ENCODE measurements at places on chromosomes 11 and 22. TPM values are rescaled to one million over a fixed set of nuclear protein-coding genes. Genes with fewer than 3 reads are reported as not detected.
A peak's percentile ranks its signal among the peaks of the same experiment; 100 is the strongest.

DERL3 gene
- not detected for polyA plus RNA-seq

DLAT gene
- 17.8 TPM for polyA plus RNA-seq

OVOL1 gene
- polyA plus RNA-seq = not detected

DNA sequence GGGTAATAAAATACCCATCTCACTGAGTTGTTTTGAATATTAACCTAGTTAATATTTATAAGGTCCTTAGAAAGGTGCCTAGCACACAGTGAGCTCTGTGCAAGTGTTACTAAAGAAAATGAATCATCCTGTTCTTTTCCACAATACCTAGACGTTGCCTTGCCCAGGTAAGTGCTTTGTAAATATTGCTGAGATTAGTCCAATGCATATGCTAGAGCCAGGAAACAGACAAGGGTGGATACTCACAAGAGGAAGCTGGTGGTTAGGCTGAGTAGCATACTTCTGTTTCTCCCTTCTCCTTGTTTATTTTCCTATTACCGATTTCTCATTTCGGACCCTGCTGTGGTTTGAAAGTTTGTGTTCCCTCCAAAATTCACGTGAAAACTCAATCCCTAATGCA is 58.1 kb upstream of the BARX2 start:
- DNase-seq = no peak
- no peaks in the 10 kb centered on the region for H3K27me3 ChIP-seq
- H3K27ac ChIP-seq = no peak overlapping the region
- H3K4me1 ChIP-seq = peaks cover 6% of the 10 kb centered on the region
- no peak overlapping the region for H3K4me3 ChIP-seq
- no peaks in the 10 kb centered on the region for H3K36me3 ChIP-seq

- H3K27ac ChIP-seq = peak overlapping the region; percentile 70
- peak overlapping the region; percentile 90 for H3K4me3 ChIP-seq
- peaks cover 9% of the 10 kb centered on the region for H3K27me3 ChIP-seq
- H3K4me1 ChIP-seq = peaks cover 5% of the 10 kb centered on the region
These were observed 18.1 kb upstream of the BDNF start for GRCh38 chr11:27718346-27718862.

- no peaks in the 10 kb centered on the region for H3K36me3 ChIP-seq
- H3K4me1 ChIP-seq = no peaks in the 10 kb centered on the region
- DNase-seq = no peak
- no peak overlapping the region for H3K27ac ChIP-seq
- no peak overlapping the region for H3K4me3 ChIP-seq
These were observed 560.0 kb downstream of the TMEM135 start for GRCh38 chr11:87597725-87598124.

- H3K27ac ChIP-seq = no peak overlapping the region
- H3K4me1 ChIP-seq = peaks cover 18% of the 10 kb centered on the region
- no peaks in the 10 kb centered on the region for H3K27me3 ChIP-seq
- no peaks in the 10 kb centered on the region for H3K36me3 ChIP-seq
These were observed 596.0 kb downstream of the INSC start for GRCh38 chr11:15710580-15711275.

DNA sequence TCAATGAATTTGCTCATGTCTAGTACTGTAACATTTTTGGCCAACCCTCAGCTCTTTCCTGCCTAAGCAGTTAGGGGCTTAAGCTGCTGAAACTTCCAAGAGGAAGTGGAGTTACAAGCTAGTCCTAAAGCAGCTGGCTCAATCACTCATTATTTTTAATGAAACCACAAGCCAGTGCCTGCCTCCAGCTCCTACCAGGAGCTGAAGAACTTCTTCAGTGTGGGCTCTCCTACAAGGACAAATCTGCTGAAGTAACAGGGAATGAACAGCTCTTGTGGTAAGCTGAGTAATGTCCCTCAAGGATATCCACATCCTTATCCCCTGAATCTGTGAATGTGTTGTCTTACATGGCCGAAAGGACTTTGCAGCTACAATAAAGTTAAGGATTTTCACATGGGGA is 112.5 kb downstream of the BBOX1 start:
- no peak for DNase-seq
- no peaks in the 10 kb centered on the region for H3K36me3 ChIP-seq
- H3K4me3 ChIP-seq = no peak overlapping the region
- no peak overlapping the region for H3K27ac ChIP-seq
- H3K27me3 ChIP-seq = no peaks in the 10 kb centered on the region
- no peaks in the 10 kb centered on the region for H3K4me1 ChIP-seq

- no peak for DNase-seq
- no peak overlapping the region for H3K27ac ChIP-seq
- no peaks in the 10 kb centered on the region for H3K27me3 ChIP-seq
- H3K4me1 ChIP-seq = peaks cover 23% of the 10 kb centered on the region
These were observed 2.7 kb downstream of the B4GALNT4 start for GRCh38 chr11:371716-372590.

- no peak overlapping the region for H3K4me3 ChIP-seq
- no peaks in the 10 kb centered on the region for H3K27me3 ChIP-seq
- no peaks in the 10 kb centered on the region for H3K36me3 ChIP-seq
- no peaks in the 10 kb centered on the region for H3K4me1 ChIP-seq
- H3K27ac ChIP-seq = peak overlapping the region; percentile 94
These were observed 24.6 kb upstream of the GRAMD4 start for GRCh38 chr22:46595545-46595944.

DNA sequence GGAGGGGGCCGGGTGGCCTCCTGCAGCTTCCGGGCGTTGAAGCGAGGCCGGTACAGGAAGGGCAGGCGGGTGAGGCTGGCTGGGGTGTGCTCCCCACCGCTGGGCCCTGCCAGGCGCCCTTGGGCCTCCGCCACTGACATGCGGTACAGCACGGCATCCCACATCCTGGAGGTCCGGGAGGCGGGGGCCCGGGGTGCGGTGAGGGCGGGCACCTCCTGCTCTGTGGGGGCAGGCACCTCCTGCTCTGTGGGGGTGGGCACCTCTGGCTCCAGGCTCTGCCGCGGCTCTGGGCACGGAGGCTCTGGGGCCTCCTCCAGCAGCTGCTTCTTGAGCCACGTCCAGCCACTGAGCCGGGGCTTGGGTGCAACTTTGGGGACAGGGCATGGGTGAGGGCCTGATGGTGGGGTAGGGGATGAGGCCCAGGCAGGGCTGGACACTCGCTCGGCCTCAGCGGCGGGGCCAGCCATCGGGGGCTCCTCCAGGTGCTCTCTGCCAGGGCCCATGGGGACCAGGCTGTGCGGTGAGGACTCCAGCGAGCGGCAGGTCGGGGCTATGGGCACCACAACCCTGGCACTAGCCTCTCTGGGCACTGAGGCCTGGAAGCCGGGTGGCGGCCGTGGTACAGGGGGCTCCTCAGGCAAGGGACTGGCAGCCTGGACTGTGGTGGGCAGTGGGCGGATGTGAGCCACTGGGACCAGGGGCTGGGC is 2.3 kb downstream of the PRR33 start:
- H3K4me1 ChIP-seq = peaks cover 6% of the 10 kb centered on the region
- DNase-seq = peak; percentile 29
- H3K4me3 ChIP-seq = no peak overlapping the region
- H3K27me3 ChIP-seq = no peaks in the 10 kb centered on the region
- H3K36me3 ChIP-seq = no peaks in the 10 kb centered on the region

DNA sequence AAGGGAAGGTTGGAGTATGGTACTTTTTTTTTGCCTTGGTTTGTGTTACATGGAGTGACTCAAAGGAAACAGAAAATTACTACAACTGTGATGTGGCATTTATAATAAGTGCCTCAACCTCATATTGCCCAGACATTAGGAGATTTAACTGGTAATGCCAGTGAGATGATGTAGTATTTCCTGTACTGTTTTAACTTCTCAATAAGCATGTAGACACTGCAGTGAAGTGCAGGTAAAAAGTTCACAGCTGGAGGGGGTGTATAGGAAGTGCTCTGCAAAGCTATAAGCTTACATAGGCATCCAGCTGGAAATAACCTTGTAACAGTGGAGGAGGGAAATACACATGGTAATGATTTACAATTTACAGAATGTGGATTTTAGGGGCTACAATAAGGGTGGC is 138.2 kb upstream of the MTMR2 start:
- H3K27me3 ChIP-seq = no peaks in the 10 kb centered on the region
- peaks cover 5% of the 10 kb centered on the region for H3K36me3 ChIP-seq
- H3K4me1 ChIP-seq = peaks cover 59% of the 10 kb centered on the region

GRCh38 chr11:12189543-12190235 is 79.3 kb downstream of the MICAL2 start:
- H3K27ac ChIP-seq = no peak overlapping the region
- DNase-seq = no peak
- H3K4me3 ChIP-seq = no peak overlapping the region
- H3K4me1 ChIP-seq = peaks cover 5% of the 10 kb centered on the region
- H3K27me3 ChIP-seq = no peaks in the 10 kb centered on the region
- H3K36me3 ChIP-seq = no peaks in the 10 kb centered on the region

DNA sequence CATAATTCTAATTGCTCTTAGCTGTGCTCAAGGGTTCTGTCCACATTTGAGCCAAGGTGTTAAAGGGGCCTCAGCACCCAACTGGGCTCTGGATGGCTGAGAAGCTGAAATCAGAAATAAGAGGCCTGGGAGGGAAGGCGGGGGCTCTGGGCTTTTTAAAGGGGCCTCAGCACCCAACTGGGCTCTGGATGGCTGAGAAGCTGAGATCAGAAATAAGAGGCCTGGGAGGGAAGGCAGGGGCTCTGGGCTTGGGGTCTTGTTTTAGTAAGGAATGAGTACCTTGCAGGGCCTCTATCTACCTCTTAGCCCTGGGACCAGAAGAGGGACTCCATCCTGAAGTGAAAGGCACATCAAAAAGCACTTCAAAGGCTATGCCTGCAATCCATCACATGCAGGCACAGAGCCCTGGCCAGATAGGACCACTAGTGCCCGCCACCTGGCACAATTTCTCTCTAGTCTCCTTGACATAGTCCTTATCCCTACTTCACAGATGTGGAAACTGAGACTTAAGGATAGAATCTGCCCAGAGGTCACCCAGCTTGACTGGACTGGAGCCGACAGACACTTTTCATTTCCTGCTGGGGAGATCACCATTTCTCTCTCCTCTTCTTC is 35.6 kb downstream of the DKK3 start:
- H3K27me3 ChIP-seq = no peaks in the 10 kb centered on the region
- H3K27ac ChIP-seq = peak overlapping the region; percentile 100
- DNase-seq = no peak
- H3K4me3 ChIP-seq = no peak overlapping the region

- no peak overlapping the region for H3K27ac ChIP-seq
- H3K4me3 ChIP-seq = no peak overlapping the region
- no peaks in the 10 kb centered on the region for H3K27me3 ChIP-seq
- H3K36me3 ChIP-seq = no peaks in the 10 kb centered on the region
These were observed 180.4 kb upstream of the B3GAT1 start for GRCh38 chr11:134592391-134592990.

DNA sequence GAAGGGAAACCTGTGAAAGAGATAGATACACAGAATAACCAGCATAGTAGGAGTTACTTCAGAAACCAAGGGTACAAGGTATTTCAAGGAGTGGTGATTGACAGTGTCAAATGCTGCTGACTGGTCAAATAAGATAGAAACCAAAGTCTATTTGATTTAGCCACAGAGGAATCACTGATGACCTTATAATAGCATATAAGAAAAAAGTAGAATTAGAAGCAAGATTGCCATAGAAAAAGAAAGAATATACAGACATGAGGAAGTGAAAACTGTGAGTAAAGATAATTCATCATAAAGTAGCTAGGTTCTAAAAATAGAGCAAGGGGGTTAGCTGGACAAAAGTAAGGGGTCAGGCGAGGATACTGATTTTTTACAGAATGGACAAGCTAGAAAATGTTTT is 14.2 kb downstream of the ZBTB44 start:
- DNase-seq = no peak
- H3K27me3 ChIP-seq = no peaks in the 10 kb centered on the region
- H3K4me3 ChIP-seq = no peak overlapping the region
- H3K36me3 ChIP-seq = no peaks in the 10 kb centered on the region

GRCh38 chr11:72190631-72191071 is 1.3 kb upstream of the FOLR1 start:
- H3K4me1 ChIP-seq = no peaks in the 10 kb centered on the region
- H3K27ac ChIP-seq = no peak overlapping the region
- no peaks in the 10 kb centered on the region for H3K27me3 ChIP-seq
- H3K36me3 ChIP-seq = no peaks in the 10 kb centered on the region
- no peak overlapping the region for H3K4me3 ChIP-seq

- no peaks in the 10 kb centered on the region for H3K4me1 ChIP-seq
- no peak for DNase-seq
These were observed 3.9 kb upstream of the TRIM34 start for GRCh38 chr11:5620651-5621521.

DNA sequence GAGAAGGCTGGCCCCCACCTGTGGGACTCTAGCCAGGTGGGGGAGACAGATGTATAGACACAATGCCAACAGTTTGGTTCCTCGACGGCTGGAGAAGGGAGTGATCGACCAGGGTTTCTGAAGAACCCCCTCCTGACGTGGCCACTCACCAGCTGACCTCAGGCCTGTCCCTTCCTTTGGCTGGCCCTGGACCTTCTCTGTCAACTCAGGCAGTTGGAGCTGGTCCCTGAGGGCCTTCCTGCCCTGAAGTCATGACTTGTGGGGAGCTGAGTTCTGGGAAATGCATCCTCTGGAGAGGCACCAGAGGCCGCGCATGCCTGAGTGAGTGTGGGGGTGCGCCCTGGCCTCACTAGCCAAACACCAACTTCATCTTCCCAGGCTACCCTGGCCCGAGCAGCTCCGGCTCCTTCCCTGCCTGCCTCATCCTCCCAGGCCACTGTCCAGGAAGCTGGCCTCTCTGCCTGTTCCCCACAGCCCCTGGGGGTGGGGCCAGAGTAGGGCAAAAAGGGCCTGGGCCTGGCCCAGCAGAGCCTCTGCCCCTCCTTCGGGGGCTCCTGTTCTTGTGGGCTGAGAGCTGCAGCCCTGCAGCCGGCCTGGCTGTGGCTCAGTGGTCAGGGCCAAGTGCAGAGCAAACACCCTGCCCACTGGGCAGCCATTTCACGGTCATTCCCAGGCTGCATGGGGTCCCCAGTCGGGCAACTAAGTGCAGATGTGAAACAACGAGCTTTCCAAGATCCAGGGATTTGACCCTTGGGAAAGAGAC is 23.6 kb downstream of the TXN2 start:
- no peaks in the 10 kb centered on the region for H3K36me3 ChIP-seq
- no peaks in the 10 kb centered on the region for H3K27me3 ChIP-seq
- H3K4me1 ChIP-seq = peaks cover 8% of the 10 kb centered on the region

DNA sequence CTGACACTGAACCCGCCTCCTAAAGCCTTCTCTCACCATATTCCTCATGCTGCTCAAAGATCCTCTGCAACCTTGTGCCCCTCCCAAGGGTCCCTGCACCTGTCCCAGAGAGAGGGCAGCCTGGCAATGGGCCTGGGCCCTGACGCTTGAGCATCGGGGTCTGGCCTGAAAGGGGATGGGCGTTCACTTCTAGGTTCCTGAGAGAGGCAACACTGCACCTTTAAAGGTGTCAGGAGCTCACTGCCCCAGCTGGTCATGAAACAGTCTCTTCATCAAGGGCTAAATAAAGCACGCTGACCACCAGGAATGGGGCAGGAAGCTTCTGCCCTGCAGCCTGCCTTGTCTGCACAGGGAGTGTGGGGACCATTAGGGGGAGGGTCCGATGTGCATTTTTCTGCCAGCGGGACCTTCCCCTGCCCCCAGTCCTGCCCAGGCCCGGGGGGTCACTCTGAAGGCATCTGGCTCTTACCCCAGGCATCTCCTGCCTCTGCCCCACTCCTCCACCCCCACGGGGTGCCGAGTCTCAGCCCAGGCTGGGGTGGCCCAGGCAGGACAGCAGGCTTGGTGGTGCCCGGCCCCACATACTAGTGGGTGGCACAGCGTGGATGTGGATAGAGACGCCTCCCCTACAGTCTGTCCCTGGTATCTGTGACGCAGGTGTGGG is 3.5 kb downstream of the C11orf21 start:
- no peak overlapping the region for H3K4me3 ChIP-seq
- no peak overlapping the region for H3K27ac ChIP-seq
- DNase-seq = no peak
